ENCODE measurements at places on chromosomes 4 and X.

DNA sequence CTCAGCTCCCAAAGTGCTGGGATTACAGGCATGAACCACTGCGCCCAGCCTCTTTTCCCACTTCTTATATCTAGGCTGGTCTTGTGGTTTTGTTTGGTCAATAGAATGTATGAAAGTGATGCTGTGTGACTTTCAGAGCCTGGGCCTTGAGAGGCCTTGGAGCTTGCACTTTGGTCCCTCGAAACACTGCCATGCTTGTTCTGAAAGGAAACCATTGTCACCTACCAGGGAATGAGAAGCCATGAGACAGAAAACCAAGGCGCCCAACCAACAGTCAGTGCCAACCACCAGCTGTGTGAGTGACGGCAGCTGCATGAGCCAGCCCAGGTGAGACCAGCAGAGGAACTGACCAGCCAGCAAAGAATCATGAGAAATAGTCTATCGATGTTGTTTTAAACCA lies 57.4 kb downstream of the SCD5 start:
- no peak for DNase-seq
- no peak overlapping the region for H3K27ac ChIP-seq
- H3K4me1 ChIP-seq = peaks cover 14% of the 10 kb centered on the region
- no peaks in the 10 kb centered on the region for H3K36me3 ChIP-seq
- no peaks in the 10 kb centered on the region for H3K27me3 ChIP-seq

GRCh38 chr4:6601661-6602250 lies 26.8 kb downstream of the MAN2B2 start:
- H3K4me3 ChIP-seq = no peak overlapping the region
- H3K27me3 ChIP-seq = peaks cover 7% of the 10 kb centered on the region
- no peak for DNase-seq
- H3K36me3 ChIP-seq = peaks cover 16% of the 10 kb centered on the region

DNA sequence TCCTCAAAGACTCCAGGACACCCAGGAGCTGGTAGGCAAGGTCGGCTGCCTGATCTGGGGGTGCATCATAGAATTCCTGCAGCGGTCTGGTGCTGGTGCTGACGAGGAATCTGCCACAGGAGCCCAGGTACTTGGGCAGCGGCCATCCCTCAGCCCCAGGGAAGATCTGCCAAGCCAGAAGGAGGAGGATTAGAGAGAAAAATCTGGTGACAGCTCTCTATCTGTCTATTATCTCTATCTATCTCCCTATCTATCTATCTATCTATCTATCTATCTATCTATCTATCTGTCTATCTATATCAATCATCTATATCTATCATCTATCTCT lies 46.7 kb downstream of the DIPK2B start:
- no peak overlapping the region for H3K27ac ChIP-seq
- no peaks in the 10 kb centered on the region for H3K4me1 ChIP-seq
- no peak for DNase-seq
- H3K4me3 ChIP-seq = no peak overlapping the region
- no peaks in the 10 kb centered on the region for H3K27me3 ChIP-seq

DNA sequence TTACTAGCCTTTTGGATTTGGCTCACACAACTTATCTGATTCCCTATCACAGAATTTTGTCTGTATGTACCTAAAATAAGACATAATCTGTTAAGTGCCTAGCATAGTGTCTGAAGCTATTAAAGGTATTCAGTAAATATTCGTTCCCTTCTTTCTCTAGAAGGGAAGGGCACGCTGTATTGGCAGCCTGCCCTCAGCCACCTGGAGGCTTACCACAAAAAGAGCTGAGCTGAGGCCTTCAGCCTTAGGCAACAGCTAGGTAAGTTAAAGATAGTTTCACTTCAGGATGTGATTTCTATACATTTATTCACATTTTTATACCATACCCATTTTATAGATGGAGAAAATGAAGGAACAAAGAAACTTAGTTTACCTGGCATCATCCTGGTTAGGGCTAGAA lies 400.0 kb upstream of the LCORL start:
- H3K36me3 ChIP-seq = no peaks in the 10 kb centered on the region
- H3K27me3 ChIP-seq = no peaks in the 10 kb centered on the region
- no peak overlapping the region for H3K4me3 ChIP-seq
- no peak overlapping the region for H3K27ac ChIP-seq
- no peak for DNase-seq

DNA sequence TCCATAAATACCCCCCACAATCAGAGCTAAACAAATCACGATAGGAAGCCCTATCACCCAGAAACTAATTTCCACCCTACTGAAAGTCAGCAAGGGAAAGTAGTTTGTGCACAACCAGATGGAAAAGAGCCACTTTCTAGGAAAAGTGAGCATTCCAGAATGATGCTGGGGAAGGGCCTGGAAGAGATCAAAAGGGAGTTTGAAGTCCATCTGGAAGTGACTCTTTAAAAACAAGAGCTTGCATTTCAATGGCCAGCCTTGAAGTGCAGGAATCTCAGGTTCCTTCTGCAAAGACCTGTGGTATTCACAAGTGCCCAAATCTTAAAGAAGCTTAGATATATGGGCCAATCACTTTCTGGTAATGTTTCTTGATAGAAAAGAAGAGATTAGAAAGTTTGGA lies 97.0 kb upstream of the LDB2 start:
- peak overlapping the region; percentile 61 for H3K27ac ChIP-seq
- no peak for DNase-seq
- H3K4me1 ChIP-seq = peaks cover 70% of the 10 kb centered on the region
- H3K27me3 ChIP-seq = peaks cover 12% of the 10 kb centered on the region
- H3K36me3 ChIP-seq = peaks cover 35% of the 10 kb centered on the region

GRCh38 chrX:15050395-15050794 lies 177.2 kb downstream of the MOSPD2 start:
- H3K27me3 ChIP-seq = no peaks in the 10 kb centered on the region
- H3K27ac ChIP-seq = no peak overlapping the region
- no peak for DNase-seq
- no peaks in the 10 kb centered on the region for H3K4me1 ChIP-seq
- H3K36me3 ChIP-seq = peaks cover 8% of the 10 kb centered on the region

DNA sequence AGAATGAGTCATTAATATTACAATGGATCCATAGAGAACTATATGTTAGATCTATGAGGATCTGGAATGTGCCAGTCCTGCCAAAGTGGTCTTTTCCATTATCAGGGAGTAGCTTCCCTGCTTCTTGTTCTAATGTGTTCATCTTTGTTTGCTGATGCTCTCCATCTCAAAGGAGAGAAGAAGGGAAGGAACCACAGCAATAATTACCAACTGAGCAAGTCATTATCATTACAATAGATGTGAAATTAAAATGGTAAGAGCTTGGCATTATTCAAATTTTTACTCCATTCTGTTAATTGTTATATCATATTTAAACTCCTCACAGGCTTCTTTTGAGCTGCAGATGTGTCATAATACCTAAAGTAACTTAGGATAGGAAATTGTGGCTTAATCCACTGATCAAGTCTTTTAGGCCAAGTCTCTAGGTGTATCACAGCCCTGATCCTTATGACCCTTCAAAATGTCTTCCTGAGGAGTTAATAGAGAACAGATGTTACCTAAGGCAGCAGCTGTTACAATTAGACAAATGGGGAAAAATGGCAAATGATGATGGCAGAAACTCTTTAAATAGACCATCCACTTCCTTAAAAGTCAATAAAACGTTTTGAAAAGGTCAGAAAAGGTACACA lies 1492.7 kb upstream of the IGFBP7 start:
- H3K27ac ChIP-seq = peak overlapping the region; percentile 96
- no peaks in the 10 kb centered on the region for H3K27me3 ChIP-seq
- H3K36me3 ChIP-seq = no peaks in the 10 kb centered on the region
- peak overlapping the region; percentile 15 for H3K4me3 ChIP-seq

- H3K36me3 ChIP-seq = peaks cover 3% of the 10 kb centered on the region
- no peak overlapping the region for H3K4me3 ChIP-seq
- no peak overlapping the region for H3K27ac ChIP-seq
- no peaks in the 10 kb centered on the region for H3K27me3 ChIP-seq
- no peak for DNase-seq
Measured at GRCh38 chrX:118566359-118566758, 70.7 kb downstream of the DOCK11 start.

DNA sequence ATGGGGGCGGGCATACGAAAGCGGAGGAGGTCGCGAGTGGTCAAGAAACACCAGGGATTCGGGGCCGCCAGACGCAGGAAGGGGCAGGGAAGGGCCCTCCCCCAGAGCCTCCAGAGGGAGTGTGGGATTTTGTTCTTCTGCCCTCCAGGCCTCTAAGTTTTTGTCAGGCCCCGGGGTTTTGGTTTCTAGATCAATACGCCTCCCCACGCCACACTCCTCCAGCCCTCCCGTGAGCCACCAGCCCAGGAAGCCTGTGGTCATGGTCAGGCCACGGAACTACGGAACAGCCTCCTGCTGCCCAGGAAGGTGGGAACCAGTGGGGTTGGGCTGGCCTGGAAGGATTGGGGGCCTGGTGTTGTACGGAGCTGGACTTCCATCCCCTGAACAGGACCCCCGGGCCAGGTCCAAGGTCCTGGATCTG lies 38.4 kb downstream of the CPLX1 start:
- DNase-seq = no peak
- peaks cover 68% of the 10 kb centered on the region for H3K27me3 ChIP-seq
- H3K36me3 ChIP-seq = no peaks in the 10 kb centered on the region
- no peak overlapping the region for H3K27ac ChIP-seq

DNA sequence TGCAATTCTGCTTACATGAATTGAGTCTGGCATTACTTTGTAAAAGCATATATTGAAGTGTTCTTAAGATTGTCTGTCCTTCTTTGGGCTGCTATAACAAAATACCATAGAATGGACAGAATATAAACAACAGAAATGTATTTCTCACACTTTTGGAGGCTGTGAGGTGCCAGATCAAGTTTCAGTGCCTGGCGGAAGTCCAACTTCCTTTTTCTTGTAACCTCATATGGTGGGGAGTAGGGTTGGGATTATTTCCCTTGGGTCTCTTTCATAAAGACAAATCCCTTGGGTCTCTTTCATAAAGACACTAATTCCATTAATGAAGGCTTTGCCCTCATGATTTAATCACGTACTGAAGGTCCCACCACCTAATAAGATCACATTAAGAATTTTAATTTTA lies 199.3 kb upstream of the GRID2 start:
- peaks cover 7% of the 10 kb centered on the region for H3K27me3 ChIP-seq
- H3K36me3 ChIP-seq = no peaks in the 10 kb centered on the region
- no peak for DNase-seq
- no peak overlapping the region for H3K27ac ChIP-seq

DNA sequence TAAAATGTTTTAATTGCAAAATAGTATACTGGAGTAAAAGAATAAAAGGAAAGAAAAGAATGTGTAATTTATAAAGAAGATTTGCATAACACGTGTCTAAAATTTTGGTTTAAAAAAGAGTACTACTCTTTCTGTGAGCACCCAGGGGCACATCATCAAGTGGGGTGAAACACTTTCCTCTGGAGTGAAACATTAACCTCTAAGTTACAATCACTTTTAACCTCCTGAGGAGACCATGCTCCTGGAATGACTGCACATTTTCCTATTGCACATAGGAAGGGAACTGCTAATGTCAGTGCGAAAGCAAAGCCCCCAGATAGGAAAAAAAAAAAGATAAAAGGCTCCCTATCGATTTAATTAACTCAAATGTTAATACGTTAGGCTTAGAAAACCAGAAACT lies 13.3 kb downstream of the VEGFC start:
- peaks cover 6% of the 10 kb centered on the region for H3K4me1 ChIP-seq
- H3K36me3 ChIP-seq = no peaks in the 10 kb centered on the region
- no peak overlapping the region for H3K27ac ChIP-seq
- no peaks in the 10 kb centered on the region for H3K27me3 ChIP-seq
- no peak for DNase-seq
- no peak overlapping the region for H3K4me3 ChIP-seq

GRCh38 chr4:116796022-116796421 lies 289.4 kb downstream of the TRAM1L1 start:
- peak; percentile 29 for DNase-seq
- no peak overlapping the region for H3K27ac ChIP-seq
- H3K4me3 ChIP-seq = no peak overlapping the region
- H3K36me3 ChIP-seq = no peaks in the 10 kb centered on the region

DNA sequence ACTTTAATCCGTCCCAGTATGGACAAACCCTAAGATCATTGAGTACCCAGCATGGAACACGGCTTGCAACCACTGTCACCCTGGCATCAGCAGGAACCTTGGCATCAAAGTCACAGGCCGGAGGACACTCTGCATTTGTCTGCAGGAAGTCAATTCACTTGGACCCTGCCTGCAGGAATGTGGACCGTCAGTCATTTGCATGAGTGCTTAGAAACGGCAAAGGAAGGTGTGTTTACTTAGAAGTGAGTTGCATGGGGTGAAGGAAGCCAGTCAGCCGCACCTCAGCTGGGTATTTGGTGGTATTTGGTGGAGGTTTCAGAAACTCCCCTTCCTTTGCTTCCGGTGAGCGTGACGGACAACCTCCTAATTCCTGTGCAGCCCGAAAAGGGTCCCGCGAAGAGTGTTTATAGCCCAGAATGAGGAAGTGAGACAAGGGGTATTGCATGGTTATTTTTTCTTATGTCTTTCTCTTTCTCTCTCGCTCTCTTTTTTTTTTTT lies 15.5 kb downstream of the P2RY8 start:
- H3K36me3 ChIP-seq = no peaks in the 10 kb centered on the region
- no peaks in the 10 kb centered on the region for H3K27me3 ChIP-seq
- peak; percentile 37 for DNase-seq
- H3K27ac ChIP-seq = peak overlapping the region; percentile 95
- no peak overlapping the region for H3K4me3 ChIP-seq

GRCh38 chrX:133007458-133007857 lies 49.0 kb upstream of the HS6ST2 start:
- peaks cover 3% of the 10 kb centered on the region for H3K27me3 ChIP-seq
- no peak overlapping the region for H3K4me3 ChIP-seq
- no peak for DNase-seq
- H3K4me1 ChIP-seq = no peaks in the 10 kb centered on the region
- H3K36me3 ChIP-seq = peaks cover 18% of the 10 kb centered on the region

DNA sequence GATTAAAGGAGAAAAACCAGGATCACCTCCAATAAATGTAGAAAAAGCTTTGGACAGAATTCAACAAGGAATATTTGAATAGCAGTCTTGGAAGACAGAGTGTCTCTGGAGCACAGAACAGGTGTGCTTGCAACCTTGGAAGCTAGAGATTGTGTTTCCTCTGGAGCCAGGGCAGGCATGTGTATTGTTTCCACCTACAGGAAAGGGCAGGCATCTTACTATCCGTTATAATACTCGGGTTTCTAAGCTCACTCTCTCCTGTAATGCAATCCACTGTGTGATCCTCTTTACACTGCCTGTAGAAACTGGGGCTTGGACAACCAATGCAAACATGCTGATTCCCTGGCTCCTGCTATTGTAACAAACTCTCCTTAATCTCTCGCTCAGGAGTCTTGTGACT lies 14.4 kb downstream of the CCDC110 start:
- H3K4me1 ChIP-seq = peaks cover 8% of the 10 kb centered on the region
- no peak overlapping the region for H3K4me3 ChIP-seq
- no peak for DNase-seq
- H3K27me3 ChIP-seq = no peaks in the 10 kb centered on the region

- no peak for DNase-seq
- no peak overlapping the region for H3K4me3 ChIP-seq
- no peak overlapping the region for H3K27ac ChIP-seq
- H3K36me3 ChIP-seq = no peaks in the 10 kb centered on the region
Measured at GRCh38 chr4:129823105-129823504, 727.2 kb downstream of the C4orf33 start.
